ENCODE measurements at places on chromosomes 7 and 10.

DNA sequence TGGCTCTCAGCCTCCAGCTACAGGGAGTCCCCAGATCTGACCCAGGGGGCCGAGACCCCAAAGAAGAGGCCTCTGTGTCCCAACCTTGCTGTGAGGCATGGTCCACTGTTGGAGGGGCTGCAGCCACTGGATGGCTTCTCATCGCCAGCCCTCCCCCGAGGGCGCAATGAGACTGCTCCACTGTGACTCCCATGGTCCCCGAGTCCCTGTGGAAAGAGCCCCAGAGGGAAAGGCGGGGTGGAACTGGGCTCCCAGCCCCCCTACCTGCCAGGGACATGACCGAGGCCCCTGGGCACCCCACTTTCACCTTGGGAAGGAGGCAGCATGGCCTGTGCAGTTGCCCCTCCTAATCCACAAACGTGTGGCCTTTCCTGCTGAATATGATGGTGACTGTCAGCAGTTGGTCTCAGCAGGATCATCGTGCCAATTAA, 33.5 kb upstream of the RET start:
- DNase-seq: no peak

DNA sequence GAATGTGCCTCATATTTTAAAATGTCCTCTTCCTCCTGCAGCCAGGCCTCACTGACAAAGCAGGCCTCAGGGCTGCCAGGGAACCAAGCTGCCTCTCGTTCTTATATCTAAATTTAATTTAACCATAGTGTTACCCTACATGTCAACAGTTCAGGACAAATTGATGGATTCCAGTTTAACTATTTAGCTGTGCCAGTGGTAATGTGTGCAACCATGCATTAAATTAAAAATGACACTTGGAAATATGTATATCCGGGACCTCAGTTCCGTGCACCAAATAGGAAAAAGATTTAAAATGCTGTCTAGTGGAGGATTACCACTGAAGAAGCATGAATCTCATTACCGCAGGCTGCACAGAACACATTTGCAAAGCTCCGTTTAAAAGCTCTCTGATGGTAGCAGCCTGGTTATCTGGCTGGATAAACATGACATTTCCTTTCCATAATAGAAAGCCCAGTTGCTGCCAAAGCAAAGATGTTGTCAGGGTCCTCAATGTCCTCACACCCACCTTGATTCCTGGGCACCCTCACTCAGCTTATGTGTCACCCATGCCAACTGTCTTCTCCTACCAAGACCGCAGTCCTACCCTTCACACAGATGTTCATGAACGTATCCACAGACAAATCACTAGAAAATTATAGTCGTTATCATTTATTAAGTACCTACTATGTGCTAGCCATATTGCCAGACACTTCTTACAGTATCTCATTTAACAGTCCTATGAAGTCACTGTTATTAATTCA, 73.3 kb upstream of the FRMD4A start:
- no peak for DNase-seq

GRCh38 chr10:13615650-13616300, 29.0 kb downstream of the PRPF18 start:
- no peak for DNase-seq

DNA sequence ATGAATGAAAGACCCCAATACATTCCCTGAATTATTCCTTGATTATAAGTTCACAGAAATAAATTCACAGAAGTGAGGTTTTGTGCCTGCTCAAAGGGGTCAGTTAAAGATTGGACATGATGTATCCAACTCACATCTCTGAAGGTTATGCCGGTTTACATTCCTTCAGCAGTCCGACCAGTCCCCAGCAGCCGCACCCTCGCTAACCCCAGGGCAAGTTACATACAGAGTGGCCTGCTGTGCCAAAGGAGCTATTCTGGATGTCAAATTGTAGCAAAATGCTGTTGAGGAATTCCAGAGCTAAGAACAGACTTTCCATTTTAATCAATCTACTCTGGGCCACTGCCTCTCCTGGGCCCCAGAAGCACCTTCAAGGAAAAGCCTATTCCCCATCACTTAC, 20.3 kb downstream of the PSAP start:
- DNase-seq: no peak

DNA sequence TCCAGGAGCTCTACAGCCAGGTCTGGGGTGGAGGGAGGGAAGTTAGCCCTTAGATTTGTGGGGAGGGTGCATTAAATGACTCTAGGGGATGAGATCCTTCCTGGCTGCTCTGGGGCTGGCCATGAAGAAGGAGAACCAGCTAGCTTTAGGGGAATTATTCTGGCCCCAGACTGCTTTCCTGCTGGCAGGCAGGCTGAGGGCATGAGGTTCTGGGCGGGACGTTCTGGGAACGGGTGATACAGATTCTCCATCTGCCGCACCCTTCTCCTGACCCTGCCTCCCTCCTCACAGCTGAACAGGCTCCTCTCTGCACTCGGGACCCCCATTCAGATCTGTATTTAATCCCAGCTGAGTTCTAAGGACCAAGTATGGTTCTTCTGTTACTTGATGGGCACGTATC, 23.9 kb downstream of the GOLGA7B start:
- DNase-seq: no peak

GRCh38 chr7:152673897-152674296, 2.0 kb downstream of the XRCC2 start:
- no peak for DNase-seq
